ENCODE measurements at places on chromosomes 1 and 21. TPM values are rescaled to one million over a fixed set of nuclear protein-coding genes. Genes with fewer than 3 reads are reported as not detected.
A peak's percentile ranks its signal among the peaks of the same experiment; 100 is the strongest.

The GJA8 gene
- total RNA-seq: not detected

The USF1 gene
- total RNA-seq: 62.2 TPM

The CELA2A gene
- total RNA-seq: not detected

The TSPEAR gene
- not detected for total RNA-seq

The OR2L5 gene
- total RNA-seq: not detected

The TMEM269 gene
- total RNA-seq: not detected

The SHISAL2A gene
- total RNA-seq: not detected

The TMPRSS15 gene
- total RNA-seq: not detected

The OR14K1 gene
- not detected for total RNA-seq

DNA sequence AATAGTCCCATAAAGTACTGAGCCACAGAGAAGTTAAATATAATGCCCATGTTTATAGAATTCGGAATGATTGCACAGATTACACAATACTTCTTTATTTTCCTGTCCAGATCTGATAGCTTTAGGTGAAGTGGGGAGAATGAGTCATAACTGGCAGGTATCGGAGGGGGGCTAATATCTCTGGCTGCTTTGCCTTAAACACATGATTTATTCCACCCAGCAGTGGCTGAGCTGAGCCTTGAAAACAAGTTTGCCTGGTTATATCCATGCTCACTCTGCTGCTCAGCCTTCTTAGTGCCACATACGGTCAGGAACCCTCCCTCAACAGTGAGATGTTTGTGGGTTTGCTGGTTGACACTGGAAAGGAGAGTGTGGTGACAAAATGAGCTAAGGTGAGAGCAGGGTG is 119.7 kb upstream of the ZNF648 start:
- DNase-seq: no peak

- DNase-seq: no peak
Observed at GRCh38 chr1:7566417-7567375, 204.4 kb upstream of the VAMP3 start.

GRCh38 chr1:226688808-226689207 is 50.3 kb downstream of the ITPKB start:
- DNase-seq: no peak

DNA sequence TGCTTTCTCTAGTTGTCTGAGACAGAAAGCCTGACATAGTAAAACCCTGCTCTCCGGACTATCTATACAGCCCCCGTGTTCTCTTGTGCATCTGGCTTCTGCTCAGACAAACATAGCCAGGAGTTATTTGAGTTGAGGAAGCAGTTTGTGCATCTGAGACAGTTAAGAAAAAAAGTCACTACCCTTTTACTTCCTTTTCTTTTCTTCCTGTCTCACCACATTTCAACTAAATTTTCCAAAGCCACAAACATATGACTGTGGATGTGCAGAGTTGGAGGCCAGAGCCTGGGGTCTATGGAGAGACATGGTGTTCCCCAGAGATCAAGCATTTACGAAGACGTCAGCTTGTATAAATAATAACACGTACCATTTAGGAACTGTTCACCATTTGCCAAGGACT is 158.5 kb upstream of the FGGY start:
- DNase-seq: no peak

DNA sequence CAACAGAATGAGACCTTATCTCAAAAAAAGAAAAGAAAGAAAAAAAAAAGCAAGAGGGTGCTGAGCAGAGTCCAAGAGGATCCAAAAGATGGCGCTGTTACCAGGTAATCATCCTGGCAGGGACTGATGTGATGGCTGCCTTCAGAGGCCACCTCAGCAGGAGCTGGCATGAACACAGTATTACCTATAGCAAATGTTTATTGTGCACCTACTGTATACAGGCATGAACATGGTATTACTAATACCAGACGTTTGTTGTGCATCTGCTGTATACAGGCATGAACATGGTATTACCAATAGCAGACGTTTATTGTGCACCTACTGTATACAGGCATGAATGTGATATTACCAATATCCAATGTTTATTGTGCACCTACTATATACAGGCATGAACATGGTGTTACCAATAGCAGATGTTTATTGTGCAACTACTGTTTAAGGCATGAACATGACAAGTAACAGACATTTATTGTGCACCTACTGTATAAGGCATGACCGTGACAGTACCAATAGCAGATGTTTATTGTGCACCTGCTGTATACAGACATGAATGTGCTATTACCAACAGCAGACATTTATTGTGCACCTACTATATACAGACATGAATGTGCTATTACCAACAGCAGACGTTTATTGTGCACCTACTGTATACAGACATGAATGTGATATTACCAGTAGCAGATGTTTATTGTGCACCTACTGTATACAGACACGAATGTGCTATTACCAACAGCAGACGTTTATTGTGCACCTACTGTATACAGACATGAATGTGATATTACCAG is 115.1 kb upstream of the TMEM51 start:
- peak; percentile 33 for DNase-seq

DNA sequence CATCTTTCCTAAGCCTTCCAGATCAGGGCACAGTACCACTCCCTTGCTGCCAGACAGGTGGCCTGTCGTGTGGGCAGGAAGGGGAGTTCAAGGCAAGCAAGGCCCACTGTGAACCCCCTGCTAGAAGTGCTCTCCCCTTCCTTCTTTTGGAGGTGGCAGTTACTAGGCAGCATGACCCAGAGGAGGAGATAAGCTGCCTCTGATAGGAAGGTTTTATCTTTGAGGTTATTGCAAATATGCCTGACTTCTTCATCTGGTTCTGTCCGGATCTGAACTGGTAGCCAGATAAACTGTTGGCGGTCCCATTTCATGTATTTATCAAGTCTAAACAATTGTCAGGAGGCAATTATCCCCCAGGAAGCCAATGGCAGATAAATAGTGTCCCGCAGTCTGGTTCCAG is 198.2 kb upstream of the LMO4 start:
- DNase-seq: no peak

- no peak for DNase-seq
Observed at GRCh38 chr1:184664661-184665060, 90.0 kb downstream of the EDEM3 start.

DNA sequence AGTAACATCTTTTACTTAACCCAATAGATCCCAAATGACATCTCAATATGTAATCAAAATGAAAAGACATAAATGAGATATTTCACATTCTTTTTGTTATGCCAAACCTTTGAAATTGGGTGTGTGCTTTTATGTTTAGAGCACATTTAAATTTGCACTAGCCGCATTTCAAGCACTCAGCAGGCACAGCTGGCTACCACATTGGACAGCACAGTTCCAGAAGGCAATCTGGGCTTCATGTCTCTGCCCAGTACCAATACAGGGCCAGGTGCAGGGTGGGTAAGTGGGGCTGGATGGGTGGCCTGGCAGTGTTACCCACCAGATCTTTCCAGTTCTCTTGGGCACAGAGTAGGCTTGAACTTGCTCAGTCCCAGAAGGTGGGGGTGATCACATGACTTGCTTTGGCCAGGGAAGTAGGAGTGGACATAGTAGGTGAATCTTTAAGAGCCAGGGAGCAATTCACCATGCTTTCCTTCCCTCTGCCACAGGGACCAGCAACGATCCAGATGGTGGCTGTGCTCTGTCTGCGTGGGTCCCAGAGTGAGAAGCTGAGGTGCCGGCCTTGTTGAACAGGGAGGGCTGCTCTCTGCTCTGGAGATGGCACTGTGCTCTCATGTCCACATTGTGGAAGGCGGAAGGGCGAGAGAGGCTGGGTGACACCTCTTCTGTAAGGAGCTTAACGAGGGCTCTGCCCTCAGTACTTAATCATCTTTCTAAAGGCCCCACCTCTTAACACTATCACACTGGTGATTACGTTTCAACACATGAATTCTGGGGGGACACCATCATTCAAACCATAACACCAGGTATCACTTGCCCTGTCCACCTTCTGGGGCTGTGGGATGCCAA is 261.4 kb downstream of the GRIK3 start:
- DNase-seq: no peak

- no peak for DNase-seq
Observed at GRCh38 chr1:181674617-181675016, 191.3 kb downstream of the CACNA1E start.

DNA sequence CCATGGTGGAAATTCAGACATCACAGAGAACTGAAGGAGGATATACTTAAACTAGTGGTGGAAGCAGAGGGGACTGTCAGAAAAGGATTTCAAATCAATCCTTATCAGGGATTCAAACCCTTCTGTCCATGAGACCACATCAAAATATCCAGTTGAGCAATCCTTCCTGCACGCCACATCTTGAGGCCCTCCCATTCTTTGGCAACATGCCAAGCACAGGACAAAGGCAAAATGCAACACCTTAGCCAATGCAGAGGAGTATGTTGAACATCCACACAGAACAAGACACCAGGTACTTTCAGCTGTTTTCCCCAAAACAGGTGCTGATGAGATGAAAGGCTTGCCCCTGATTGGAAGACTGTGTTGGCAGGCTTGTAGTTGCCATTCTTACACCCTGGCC is 81.8 kb upstream of the PLXNA2 start:
- no peak for DNase-seq

- no peak for DNase-seq
Observed at GRCh38 chr1:110161849-110162248, 11.6 kb downstream of the SLC6A17 start.

DNA sequence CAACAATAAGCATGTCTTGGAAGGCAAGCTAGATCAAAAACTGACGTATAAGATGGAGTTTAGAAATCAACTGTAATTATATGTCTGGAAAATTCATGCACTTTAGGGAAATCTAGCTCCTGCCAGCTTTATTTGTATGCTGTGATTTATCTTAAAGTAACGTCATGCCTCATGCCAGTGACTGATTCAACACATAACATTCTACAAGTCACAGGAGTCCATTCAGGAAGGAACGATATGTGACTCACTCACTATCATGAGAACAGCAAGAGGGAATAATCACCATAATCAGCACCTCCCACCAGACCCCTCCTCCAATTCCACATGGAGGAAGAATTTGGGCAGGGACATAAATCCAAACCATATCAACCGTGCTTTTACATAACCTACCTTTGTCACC is 682.4 kb upstream of the ADAMTS5 start:
- DNase-seq: peak; percentile 97

DNA sequence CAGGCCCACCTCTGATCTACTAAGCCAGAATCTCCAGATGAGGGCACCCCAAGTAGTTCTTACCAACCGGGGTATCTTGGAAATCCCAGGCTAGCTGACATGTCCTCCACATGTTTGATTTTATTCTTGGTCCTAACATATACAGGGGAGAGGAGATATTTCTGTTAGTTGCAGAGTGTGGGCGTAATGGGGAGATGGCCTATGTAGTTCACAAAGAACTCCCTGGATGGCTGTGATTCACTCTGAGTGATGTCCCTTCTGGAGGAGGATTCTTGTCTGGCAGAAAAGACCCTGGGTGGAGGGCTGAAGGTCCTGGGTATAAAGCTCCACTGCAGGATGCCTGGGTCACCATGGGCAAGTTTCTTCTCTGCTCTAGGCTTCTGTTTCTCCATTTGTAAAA is 13.1 kb downstream of the MECR start:
- DNase-seq: no peak

DNA sequence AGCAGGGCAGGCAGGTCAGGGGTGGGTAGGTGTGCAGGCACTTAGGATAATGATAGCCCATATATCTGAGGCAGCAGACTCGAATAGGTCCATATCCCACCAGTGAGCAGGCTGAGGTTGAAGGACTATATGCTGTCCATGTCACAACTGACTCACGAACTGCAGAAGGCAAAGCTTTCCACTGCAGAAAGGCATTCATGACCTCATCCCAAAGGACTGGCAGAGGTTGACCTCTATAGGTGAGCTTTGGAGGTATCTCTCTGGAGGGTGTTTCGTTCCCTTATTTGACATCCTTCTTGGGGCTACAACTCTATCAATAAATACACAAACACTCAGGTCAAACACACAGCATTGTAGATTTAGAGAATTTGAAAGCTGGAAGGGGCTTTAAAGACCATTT is 42.8 kb upstream of the MARK1 start:
- DNase-seq: no peak

DNA sequence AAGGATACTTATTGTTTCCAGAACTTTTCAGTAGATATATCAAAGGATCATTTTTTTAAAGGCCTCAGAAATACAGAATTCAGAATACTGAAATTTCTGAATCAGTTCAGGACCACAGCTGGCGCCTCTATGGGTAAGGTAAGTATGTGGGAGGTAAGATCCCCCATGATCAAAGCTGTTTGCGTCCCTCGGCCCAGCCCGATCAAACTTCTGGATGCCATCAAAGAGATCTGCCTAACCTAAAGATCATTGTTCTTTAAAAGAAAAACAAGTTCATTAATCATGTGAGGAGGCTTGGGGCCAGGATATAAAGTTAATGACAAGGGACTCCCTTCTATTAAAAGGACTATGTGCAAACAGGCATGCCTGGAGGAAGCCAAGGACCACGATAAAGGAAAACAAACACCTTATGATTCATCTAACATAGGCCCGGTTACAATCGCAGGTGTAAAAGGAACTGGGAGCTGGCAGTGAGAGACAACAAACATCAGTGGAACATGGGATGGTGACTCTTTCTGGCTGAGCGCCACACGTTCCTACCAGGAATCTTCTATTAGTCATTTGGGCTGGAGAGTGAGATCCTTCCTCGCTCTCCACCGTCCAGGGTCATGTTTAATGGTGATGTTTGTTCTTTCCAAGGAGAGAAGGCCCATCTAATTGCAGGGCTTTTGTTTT is 2.8 kb upstream of the BACE2 start:
- DNase-seq: peak; percentile 58

DNA sequence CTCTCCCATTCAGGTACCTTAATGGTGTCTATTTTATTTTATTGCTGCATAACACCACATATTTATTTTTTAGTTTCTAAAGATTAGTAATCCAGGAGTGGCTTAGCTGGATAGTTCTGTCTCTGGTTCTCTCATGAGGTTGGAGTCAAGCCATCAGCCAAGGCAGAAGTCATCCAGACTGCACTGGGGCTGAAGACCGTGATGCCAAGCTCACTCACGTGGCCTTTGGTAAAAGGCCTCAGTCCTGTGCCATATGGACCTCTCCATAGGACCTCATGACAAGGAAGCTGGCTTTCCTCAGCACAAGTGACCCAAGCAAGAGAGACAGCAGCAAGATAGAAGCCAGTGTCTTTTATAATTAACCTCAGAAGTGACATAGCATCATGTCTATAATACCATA is 23.0 kb upstream of the DDR2 start:
- no peak for DNase-seq

DNA sequence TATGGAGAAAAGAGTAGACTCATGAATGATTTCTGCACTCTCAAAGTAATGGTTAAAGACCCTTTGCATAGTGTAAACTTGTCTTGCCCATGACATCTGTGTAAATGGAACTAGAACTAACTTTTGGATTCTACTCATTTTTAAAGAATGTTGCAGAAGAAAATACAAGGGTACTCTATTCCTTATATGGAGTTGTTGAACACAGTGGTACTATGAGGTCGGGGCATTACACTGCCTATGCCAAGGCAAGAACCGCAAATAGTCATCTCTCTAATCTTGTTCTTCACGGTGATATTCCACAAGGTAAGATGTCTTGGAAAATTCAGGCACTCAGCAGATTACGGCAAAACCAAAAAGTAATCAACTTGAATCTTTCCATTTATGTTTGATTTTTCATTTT is 19.8 kb downstream of the CCT8 start:
- DNase-seq: peak; percentile 49

Data from IMR-90 (cell line).